Thoracic aorta (tissue), 2 donors: ENCODE measurements at places on chromosomes 4 and X. TPM values are rescaled to one million over a fixed set of nuclear protein-coding genes. Genes with fewer than 3 reads are reported as not detected.

The CYBB gene
- 39.9 TPM for total RNA-seq

The PROM1 gene
- 3.2 TPM for total RNA-seq

The FRMPD4 gene
- total RNA-seq: not detected

The ITM2A gene
- 43.1 TPM for total RNA-seq

The HGFAC gene
- not detected for total RNA-seq

The SORCS2 gene
- 0.68 TPM for total RNA-seq

The SPATA4 gene
- total RNA-seq: not detected

The SMPX gene
- total RNA-seq: not detected

The COQ2 gene
- 10.5 TPM for total RNA-seq

- no peaks in the 10 kb centered on the region for H3K27me3 ChIP-seq
- H3K4me1 ChIP-seq: no peaks in the 10 kb centered on the region
- no peaks in the 10 kb centered on the region for H3K36me3 ChIP-seq
- H3K4me3 ChIP-seq: no peak overlapping the region
These were observed 108.6 kb downstream of the CENPC start for GRCh38 chr4:67436742-67437141.

DNA sequence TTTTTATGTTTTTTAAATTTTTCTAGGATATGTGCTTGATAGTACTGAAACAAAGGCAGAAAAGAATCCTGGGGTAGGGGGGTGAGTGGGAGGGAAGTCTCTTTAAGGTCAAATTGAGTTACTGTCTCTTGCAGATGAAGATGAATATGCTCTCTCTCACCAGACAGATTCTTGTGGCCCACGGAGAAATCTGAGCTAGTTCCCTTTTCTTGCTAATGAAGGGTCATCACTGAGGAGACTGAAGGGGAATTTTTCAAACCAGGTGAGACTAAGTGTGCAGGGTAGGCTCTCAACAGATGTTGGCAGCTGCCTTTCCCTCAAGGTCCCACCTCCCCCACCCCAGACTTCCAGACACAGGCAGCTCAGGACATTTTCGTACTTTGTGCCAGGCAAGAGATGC lies 21.5 kb downstream of the FAM9C start:
- no peaks in the 10 kb centered on the region for H3K4me1 ChIP-seq
- H3K4me3 ChIP-seq: no peak overlapping the region
- H3K36me3 ChIP-seq: no peaks in the 10 kb centered on the region

GRCh38 chr4:188016754-188017153 lies 21.2 kb downstream of the ZFP42 start:
- no peaks in the 10 kb centered on the region for H3K4me1 ChIP-seq
- H3K36me3 ChIP-seq: no peaks in the 10 kb centered on the region
- no peak overlapping the region for H3K4me3 ChIP-seq
- H3K27ac ChIP-seq: no peak overlapping the region

DNA sequence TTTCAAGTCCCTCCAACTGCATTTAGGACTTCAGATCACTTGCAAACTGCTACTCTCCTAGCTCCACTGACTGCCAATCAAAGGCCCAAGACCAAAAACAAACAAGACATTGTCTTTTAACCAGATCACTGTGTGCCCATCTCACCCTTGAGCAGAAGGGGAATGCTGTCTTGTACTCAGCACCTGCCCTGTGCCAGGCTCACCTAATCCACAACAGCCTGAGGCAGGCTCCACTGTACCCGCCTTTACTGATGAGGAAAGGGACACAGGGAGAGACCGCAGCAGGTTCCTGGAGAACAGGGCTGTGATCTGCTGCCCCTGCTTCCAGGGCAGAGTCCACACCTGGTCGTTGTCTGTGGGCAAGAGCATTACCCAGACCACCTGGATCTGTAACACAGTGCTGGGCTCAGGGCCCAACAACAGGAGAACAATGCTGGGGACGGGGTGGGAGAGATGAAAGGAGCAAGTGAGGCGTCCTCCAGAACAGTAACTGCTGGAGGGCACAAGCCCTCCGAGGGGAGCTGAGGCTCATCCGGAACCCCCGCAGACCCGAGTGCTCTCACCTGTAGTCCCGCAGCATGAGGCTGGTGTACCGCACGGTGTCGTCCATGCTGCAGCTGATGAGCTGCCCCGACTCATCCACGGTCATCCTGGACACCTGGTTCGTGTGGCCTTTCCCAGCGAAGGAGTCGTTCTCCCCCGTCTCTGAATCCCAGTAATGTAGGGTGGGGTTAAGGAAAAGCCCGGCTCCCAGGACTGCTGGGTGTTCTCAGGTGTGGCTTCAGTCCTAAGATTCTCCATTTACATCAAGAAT lies 33.9 kb downstream of the WDR1 start:
- no peak overlapping the region for H3K27ac ChIP-seq
- no peak overlapping the region for H3K4me3 ChIP-seq
- H3K27me3 ChIP-seq: no peaks in the 10 kb centered on the region
- no peak for DNase-seq

- no peak overlapping the region for H3K27ac ChIP-seq
- no peak overlapping the region for H3K4me3 ChIP-seq
- no peaks in the 10 kb centered on the region for H3K36me3 ChIP-seq
- H3K27me3 ChIP-seq: no peaks in the 10 kb centered on the region
- no peaks in the 10 kb centered on the region for H3K4me1 ChIP-seq
These were observed 2412.8 kb downstream of the ARAP2 start for GRCh38 chr4:33831442-33832066.

- H3K27ac ChIP-seq: no peak overlapping the region
- no peak overlapping the region for H3K4me3 ChIP-seq
- H3K4me1 ChIP-seq: peaks cover 13% of the 10 kb centered on the region
- H3K27me3 ChIP-seq: no peaks in the 10 kb centered on the region
- no peak for DNase-seq
These were observed 85.5 kb downstream of the CT47B1 start for GRCh38 chrX:120790118-120790517.

GRCh38 chr4:188955066-188955465 lies 815.8 kb downstream of the TRIML1 start:
- no peak overlapping the region for H3K27ac ChIP-seq
- no peaks in the 10 kb centered on the region for H3K4me1 ChIP-seq
- no peaks in the 10 kb centered on the region for H3K27me3 ChIP-seq
- no peak overlapping the region for H3K4me3 ChIP-seq
- DNase-seq: no peak
- no peaks in the 10 kb centered on the region for H3K36me3 ChIP-seq

GRCh38 chrX:95346856-95347255 lies 1337.8 kb upstream of the DIAPH2 start:
- no peak overlapping the region for H3K27ac ChIP-seq
- no peaks in the 10 kb centered on the region for H3K4me1 ChIP-seq
- H3K4me3 ChIP-seq: no peak overlapping the region
- H3K36me3 ChIP-seq: no peaks in the 10 kb centered on the region
- H3K27me3 ChIP-seq: no peaks in the 10 kb centered on the region

- DNase-seq: no peak
- no peaks in the 10 kb centered on the region for H3K27me3 ChIP-seq
- peaks cover 24% of the 10 kb centered on the region for H3K4me1 ChIP-seq
- no peak overlapping the region for H3K4me3 ChIP-seq
These were observed 2.9 kb downstream of the SEC24B start for GRCh38 chr4:109436504-109436903.

DNA sequence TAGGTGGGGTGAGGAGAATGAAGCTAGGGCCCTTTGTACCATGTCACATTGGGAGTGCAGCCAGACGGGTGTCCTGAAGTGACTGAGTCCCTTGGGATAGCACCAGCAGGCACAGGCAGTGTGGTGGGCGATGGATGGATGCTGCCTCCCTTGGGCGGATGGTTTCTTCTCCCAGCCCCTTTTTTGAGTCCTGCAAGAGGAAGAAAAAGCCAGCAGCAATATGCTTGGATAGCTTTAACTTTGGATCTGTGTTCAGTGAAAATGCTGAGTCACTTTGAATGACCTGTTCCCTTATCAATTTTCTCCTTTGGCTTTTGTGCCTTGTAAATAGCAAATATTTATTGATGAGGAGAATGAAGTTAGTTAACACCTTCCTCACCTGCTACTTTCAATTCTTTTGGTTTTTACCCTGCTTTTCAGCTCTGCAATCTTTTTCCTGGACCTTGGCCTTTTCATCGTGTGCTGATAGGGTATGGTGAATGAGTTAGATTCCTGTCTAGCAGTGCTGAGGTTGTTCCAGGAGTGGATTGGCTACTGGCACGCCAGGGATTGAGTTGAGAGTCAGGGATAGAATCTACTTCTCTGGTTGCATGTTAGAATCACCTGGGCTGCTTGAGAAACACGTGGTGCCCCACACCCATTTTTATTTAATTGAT lies 10.2 kb downstream of the DCUN1D4 start:
- peaks cover 18% of the 10 kb centered on the region for H3K4me1 ChIP-seq
- H3K27ac ChIP-seq: peak overlapping the region; percentile 11
- H3K27me3 ChIP-seq: no peaks in the 10 kb centered on the region
- no peaks in the 10 kb centered on the region for H3K36me3 ChIP-seq
- no peak overlapping the region for H3K4me3 ChIP-seq

- H3K27ac ChIP-seq: no peak overlapping the region
- H3K27me3 ChIP-seq: no peaks in the 10 kb centered on the region
- H3K4me3 ChIP-seq: no peak overlapping the region
- H3K4me1 ChIP-seq: no peaks in the 10 kb centered on the region
- DNase-seq: no peak
- H3K36me3 ChIP-seq: no peaks in the 10 kb centered on the region
These were observed 95.8 kb downstream of the ADRA2C start for GRCh38 chr4:3861720-3862639.

DNA sequence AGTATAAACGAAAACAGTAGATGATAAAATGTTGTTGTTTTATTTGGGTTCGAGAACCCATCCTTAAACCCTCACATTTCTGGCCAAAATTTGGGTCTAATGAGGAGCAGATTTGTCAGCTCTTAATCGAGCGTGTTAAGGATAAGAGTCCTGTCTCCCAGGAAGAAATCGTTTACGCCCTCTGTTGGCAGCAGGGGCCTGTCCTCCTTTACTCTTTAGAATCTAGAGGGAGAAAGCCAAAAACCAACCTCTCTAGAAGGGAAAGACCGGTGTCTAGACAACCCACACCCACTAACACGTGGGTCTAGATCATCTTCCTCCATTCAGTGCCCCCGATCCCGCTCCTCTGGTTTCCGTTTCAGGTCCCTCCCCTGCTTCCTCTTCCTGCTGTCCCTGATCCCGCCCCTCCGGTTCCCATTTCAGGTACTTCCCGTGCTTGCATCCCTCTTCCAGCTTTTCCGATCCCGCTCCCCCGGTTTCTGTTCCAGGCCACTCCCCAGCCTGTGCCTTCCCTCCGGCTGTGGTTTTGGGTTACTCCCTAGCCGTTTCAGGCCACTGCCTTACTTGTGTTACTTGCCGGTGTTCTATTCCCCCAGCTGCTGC lies 339.1 kb downstream of the PAPSS1 start:
- no peak for DNase-seq
- no peak overlapping the region for H3K4me3 ChIP-seq
- H3K27ac ChIP-seq: no peak overlapping the region
- H3K4me1 ChIP-seq: no peaks in the 10 kb centered on the region
- H3K27me3 ChIP-seq: no peaks in the 10 kb centered on the region
- no peaks in the 10 kb centered on the region for H3K36me3 ChIP-seq

GRCh38 chr4:145623831-145624230 lies 4.6 kb downstream of the MMAA start:
- DNase-seq: no peak
- no peaks in the 10 kb centered on the region for H3K27me3 ChIP-seq
- no peak overlapping the region for H3K4me3 ChIP-seq
- H3K27ac ChIP-seq: no peak overlapping the region
- H3K4me1 ChIP-seq: peaks cover 2% of the 10 kb centered on the region

DNA sequence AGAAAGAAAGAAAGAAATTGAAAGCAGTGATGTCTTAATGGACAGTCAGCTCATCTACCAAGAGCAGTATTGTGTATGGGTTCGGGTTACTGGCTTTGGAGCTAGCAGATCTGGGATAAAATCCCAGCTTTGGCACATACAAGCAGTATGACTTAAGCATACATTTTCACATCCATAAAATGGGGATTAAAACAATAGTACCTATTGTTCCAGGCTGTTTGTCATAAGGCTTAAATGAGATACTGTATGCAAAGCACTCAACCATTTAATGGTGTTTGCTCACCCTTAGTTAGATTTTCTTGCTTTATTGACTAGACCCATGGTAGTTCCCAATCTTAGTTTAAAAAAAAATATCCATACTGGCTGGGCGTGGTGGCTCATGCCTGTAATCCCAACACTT lies 7.8 kb upstream of the TMEM164 start:
- H3K4me1 ChIP-seq: no peaks in the 10 kb centered on the region
- no peaks in the 10 kb centered on the region for H3K36me3 ChIP-seq
- no peak overlapping the region for H3K27ac ChIP-seq

- H3K4me3 ChIP-seq: no peak overlapping the region
- DNase-seq: no peak
- H3K27me3 ChIP-seq: no peaks in the 10 kb centered on the region
- H3K36me3 ChIP-seq: no peaks in the 10 kb centered on the region
These were observed 4.7 kb upstream of the FAM241A start for GRCh38 chr4:112140536-112140935.

DNA sequence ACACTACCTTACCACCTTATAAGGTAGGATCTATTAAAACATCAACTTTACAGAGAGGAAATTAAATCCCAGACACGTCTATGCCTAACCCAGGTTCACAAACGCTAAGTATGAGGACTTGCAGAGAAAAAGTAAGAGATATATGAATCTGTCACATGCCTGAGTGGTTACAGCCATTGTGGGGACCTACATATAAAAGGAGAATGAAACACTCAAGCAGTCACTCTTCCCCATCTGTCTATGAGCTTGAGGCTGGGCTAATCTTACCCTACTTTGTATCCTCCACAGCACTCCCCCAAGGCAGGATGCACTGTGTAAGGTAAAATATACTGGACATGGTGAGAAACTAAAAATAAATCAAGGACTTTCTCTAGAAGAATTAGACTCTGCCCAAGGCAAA lies 339.9 kb downstream of the HNRNPD start:
- H3K27ac ChIP-seq: no peak overlapping the region
- no peaks in the 10 kb centered on the region for H3K27me3 ChIP-seq
- H3K4me3 ChIP-seq: no peak overlapping the region
- H3K4me1 ChIP-seq: no peaks in the 10 kb centered on the region
- DNase-seq: no peak
- no peaks in the 10 kb centered on the region for H3K36me3 ChIP-seq

DNA sequence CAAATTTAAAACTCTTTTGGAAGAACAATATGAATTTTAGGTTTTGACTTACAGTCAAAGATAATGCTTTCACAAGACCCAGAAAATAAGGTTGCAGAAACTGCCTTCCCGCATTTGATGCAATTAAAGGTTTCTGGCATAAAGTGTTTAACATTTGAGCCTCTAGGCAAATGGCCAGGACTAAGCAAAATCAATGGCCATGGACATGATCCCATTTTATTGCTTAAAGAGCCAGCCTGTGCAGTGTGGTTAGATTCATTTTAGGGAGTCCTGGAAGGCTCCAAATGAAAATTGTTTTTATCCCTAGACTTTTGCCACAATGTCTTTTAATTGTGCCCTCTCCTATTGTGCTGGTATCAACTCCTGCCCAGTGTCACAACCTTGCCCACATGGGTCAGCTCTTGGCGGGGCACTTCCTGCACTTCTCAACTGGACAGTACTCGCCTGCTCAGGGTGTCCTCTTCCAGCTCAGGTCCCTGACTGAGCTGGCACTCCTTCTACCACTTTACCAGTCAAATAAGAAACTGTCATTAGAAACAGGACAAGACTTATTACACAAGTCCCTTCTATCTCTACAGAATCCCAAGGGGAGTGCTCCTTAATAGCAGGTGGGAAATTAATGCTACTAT lies 208.4 kb upstream of the NPY2R start:
- no peak overlapping the region for H3K27ac ChIP-seq
- H3K4me3 ChIP-seq: no peak overlapping the region
- DNase-seq: no peak
- no peaks in the 10 kb centered on the region for H3K27me3 ChIP-seq
- no peaks in the 10 kb centered on the region for H3K4me1 ChIP-seq
- no peaks in the 10 kb centered on the region for H3K36me3 ChIP-seq
